ENCODE measurements at places on chromosomes 6 and 20. TPM values are rescaled to one million over a fixed set of nuclear protein-coding genes. Genes with fewer than 3 reads are reported as not detected.

PGC gene
- total RNA-seq = 793 TPM

GGT7 gene
- 24.1 TPM for total RNA-seq

OR2H1 gene
- total RNA-seq = not detected

DNA sequence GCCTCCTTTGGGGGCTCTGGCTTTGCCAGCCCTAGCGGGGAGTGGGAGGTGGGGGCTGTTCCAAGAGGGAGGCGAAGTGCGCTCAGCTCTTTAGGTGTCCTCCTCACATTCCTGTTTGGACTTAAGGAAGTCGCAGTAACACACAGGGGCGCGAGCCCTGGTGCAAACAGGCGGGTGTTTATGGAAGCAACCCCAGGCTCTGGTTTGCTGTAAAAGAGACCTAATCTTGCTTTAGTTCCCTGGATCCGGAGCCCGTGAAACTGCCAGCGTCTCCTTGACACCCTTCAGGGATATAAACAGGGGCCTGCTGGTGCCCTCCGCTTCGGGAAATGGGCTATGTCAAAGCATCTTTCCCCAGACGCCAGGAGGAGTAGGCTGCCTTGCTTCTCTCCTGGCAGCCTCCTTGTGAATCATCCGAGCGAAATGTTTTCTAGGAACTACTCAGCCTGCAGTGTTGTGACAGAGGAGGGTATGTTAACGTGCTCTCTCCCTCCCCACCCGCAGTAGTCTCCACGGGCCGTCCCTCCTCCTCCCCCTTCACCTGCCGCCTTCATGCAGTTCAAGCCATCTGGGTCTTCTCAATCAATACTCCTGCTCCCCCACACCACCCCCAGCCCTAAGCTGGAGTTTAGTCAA lies 168.0 kb upstream of the LRFN2 start:
- no peaks in the 10 kb centered on the region for H3K27me3 ChIP-seq
- H3K27ac ChIP-seq = no peak overlapping the region
- H3K4me1 ChIP-seq = no peaks in the 10 kb centered on the region
- no peaks in the 10 kb centered on the region for H3K36me3 ChIP-seq
- no peak for DNase-seq

DNA sequence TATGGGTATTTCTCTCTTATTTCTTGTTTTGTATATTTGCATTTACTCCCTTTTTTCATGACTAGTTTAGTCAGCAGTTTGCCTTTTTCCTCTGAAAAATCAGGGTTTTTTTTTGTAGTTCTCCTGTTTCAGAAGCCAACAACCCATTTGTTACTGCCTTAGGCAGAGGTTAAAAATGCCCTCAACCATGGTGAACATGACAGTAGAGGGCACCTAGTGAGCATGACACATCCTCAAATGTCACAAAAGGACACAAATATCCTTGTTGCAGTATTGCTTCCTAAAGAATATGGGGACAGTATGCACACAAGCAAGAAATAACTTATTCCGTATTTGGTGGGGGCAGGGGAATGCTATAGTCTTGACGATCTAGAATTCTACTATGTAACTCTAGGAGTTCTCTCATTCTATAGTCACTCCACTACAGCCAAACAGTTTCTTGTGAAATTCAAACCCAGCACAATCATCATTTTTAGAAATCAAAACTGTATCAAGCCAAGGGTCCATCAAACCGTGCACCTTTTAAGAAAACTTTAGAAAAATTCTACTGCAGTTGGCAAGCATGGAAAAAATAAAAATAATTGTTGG lies 47.0 kb downstream of the GOPC start:
- H3K4me3 ChIP-seq = no peak overlapping the region
- DNase-seq = no peak
- H3K27ac ChIP-seq = no peak overlapping the region
- H3K4me1 ChIP-seq = no peaks in the 10 kb centered on the region
- H3K36me3 ChIP-seq = no peaks in the 10 kb centered on the region

RBBP9 gene
- total RNA-seq = 13.0 TPM
